ENCODE measurements at places on chromosomes 7 and 10. TPM values are rescaled to one million over a fixed set of nuclear protein-coding genes. Genes with fewer than 3 reads are reported as not detected.
A peak's percentile ranks its signal among the peaks of the same experiment; 100 is the strongest.

GRCh38 chr10:113241599-113242360, 291.7 kb downstream of the TCF7L2 start:
- H3K4me1 ChIP-seq = no peaks in the 10 kb centered on the region
- H3K4me3 ChIP-seq = no peak overlapping the region
- no peaks in the 10 kb centered on the region for H3K36me3 ChIP-seq

DNA sequence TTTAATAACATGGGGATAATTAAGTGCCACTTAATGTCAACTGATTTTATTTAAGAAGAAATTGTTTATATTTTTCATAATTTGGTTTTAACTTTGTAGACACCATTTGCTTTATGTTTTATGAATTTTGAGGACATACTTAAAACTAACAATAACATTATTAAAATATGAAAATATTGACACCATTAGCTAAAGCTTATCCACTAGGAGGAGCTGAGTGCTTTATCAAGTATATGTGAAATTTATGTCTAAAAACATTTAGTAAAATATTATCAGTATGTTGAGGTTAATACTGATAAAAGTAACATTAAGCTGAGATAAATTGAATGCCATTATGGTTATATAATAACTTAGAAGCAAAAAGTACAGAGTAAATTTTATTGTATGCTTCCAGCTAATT, 622.1 kb downstream of the ARL4A start:
- no peaks in the 10 kb centered on the region for H3K36me3 ChIP-seq
- no peak overlapping the region for H3K4me3 ChIP-seq
- H3K27ac ChIP-seq = no peak overlapping the region
- no peak for DNase-seq
- no peaks in the 10 kb centered on the region for H3K4me1 ChIP-seq

GRCh38 chr10:117900280-117900679, 146.5 kb downstream of the RAB11FIP2 start:
- no peak overlapping the region for H3K4me3 ChIP-seq
- no peaks in the 10 kb centered on the region for H3K36me3 ChIP-seq
- H3K27ac ChIP-seq = no peak overlapping the region
- no peaks in the 10 kb centered on the region for H3K4me1 ChIP-seq
- no peak for DNase-seq

GRCh38 chr7:31080763-31081162, 28.7 kb downstream of the ADCYAP1R1 start:
- no peak overlapping the region for H3K4me3 ChIP-seq
- H3K4me1 ChIP-seq = peaks cover 24% of the 10 kb centered on the region
- no peaks in the 10 kb centered on the region for H3K36me3 ChIP-seq
- no peak overlapping the region for H3K27ac ChIP-seq
- no peaks in the 10 kb centered on the region for H3K27me3 ChIP-seq

GRCh38 chr7:51316262-51316665, 345 bp downstream of the COBL start:
- H3K27me3 ChIP-seq = peaks cover 23% of the 10 kb centered on the region
- no peak overlapping the region for H3K4me3 ChIP-seq
- DNase-seq = no peak
- H3K27ac ChIP-seq = no peak overlapping the region
- no peaks in the 10 kb centered on the region for H3K36me3 ChIP-seq

GRCh38 chr10:12588091-12588860, 238.9 kb downstream of the CAMK1D start:
- H3K4me1 ChIP-seq = no peaks in the 10 kb centered on the region
- H3K27me3 ChIP-seq = no peaks in the 10 kb centered on the region
- H3K4me3 ChIP-seq = no peak overlapping the region
- DNase-seq = no peak
- no peak overlapping the region for H3K27ac ChIP-seq
- H3K36me3 ChIP-seq = no peaks in the 10 kb centered on the region

- H3K36me3 ChIP-seq = no peaks in the 10 kb centered on the region
- no peak overlapping the region for H3K27ac ChIP-seq
- H3K27me3 ChIP-seq = peaks cover 13% of the 10 kb centered on the region
- H3K4me3 ChIP-seq = no peak overlapping the region
- H3K4me1 ChIP-seq = no peaks in the 10 kb centered on the region
These were observed 41.2 kb downstream of the PAX2 start for GRCh38 chr10:100786591-100786990.

GRCh38 chr7:91347290-91347689, 83.1 kb downstream of the FZD1 start:
- H3K4me3 ChIP-seq = no peak overlapping the region
- peak; percentile 93 for DNase-seq
- H3K4me1 ChIP-seq = peaks cover 55% of the 10 kb centered on the region
- peak overlapping the region; percentile 73 for H3K27ac ChIP-seq

GRCh38 chr7:50921114-50921813, 138.6 kb upstream of the GRB10 start:
- H3K36me3 ChIP-seq = no peaks in the 10 kb centered on the region
- peaks cover 9% of the 10 kb centered on the region for H3K27me3 ChIP-seq
- no peak overlapping the region for H3K4me3 ChIP-seq
- no peak overlapping the region for H3K27ac ChIP-seq
- DNase-seq = no peak

DNA sequence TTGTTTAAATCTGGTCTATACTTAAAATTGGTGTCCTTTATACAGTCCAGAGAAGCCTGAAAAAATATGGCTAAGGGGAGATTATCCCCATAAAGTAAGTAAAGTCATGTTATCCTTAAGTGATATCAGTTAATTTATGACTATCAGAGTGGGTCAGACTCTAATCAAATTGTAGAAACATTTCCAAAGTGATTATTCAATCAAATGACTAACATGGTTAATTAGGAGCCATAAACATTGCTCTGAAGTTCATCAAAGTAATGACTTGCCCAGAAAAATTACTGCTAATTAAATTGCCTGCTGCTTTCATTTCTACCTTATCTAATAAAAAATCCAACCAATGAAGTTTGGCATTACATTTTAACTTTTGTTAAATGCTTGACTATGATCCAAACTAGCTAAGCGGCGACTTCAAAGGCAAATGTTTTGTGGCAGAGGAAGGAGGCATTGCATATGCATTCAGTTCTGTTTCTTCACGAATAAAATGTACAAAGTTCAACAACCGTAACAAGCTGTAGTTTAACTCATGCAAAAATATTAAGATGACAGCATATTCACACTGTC, 76.7 kb downstream of the ETV1 start:
- DNase-seq = no peak
- H3K27me3 ChIP-seq = no peaks in the 10 kb centered on the region
- H3K36me3 ChIP-seq = no peaks in the 10 kb centered on the region

DNA sequence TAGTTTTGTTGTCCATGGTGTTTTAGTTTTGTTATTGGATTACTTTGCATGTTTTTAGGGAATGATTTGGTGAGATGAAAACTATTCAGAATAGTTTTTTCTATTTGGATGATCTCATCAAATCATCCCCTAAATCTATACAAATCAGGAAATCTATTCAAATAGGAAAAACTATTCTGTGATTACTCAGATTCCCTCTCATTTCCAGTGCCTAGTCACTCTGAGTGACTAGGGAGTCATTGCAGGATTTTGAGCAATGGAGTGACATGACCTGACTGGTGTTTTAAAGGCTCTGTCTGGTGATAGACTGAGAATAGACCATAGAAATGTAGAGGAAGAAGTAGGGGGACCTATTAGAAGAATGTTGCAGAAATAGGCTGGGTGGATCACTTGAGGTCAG, 72.4 kb downstream of the TPST1 start:
- DNase-seq = peak; percentile 20
- H3K27ac ChIP-seq = no peak overlapping the region
- H3K4me3 ChIP-seq = no peak overlapping the region

GRCh38 chr10:36173364-36173763, 531.3 kb upstream of the FZD8 start:
- H3K27me3 ChIP-seq = no peaks in the 10 kb centered on the region
- DNase-seq = peak; percentile 95
- H3K36me3 ChIP-seq = no peaks in the 10 kb centered on the region
- peaks cover 38% of the 10 kb centered on the region for H3K4me1 ChIP-seq

DNA sequence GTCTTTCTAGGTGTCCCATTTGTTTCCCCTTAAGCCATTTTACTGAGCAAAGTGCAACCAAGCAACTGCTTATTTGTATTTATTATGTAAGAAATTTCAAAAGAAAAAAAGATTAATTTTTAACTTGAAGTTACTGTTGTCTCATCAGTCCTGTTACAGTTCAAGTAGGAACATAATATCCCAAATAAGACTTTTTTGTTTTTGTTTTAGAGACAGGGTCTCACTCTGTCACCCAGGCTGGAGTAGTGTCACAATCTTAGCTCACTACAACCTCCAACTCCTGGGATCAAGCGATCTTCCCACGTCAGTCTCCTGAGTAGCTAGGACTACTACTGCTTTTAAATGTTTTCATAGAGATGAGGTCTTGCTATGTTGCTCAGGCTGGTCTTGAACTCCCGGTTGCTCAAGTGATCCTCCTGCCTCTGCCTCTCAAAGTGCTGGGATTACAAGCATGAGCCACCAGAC, 101.9 kb downstream of the MICU1 start:
- no peak for DNase-seq
- H3K27ac ChIP-seq = no peak overlapping the region
- H3K36me3 ChIP-seq = no peaks in the 10 kb centered on the region
- H3K4me1 ChIP-seq = no peaks in the 10 kb centered on the region
- H3K27me3 ChIP-seq = no peaks in the 10 kb centered on the region

GRCh38 chr7:148204639-148205304, 385.8 kb upstream of the C7orf33 start:
- no peak overlapping the region for H3K27ac ChIP-seq
- no peak overlapping the region for H3K4me3 ChIP-seq
- H3K27me3 ChIP-seq = no peaks in the 10 kb centered on the region

- DNase-seq = peak; percentile 58
- peaks cover 2% of the 10 kb centered on the region for H3K36me3 ChIP-seq
- H3K27me3 ChIP-seq = no peaks in the 10 kb centered on the region
- no peak overlapping the region for H3K4me3 ChIP-seq
- no peak overlapping the region for H3K27ac ChIP-seq
These were observed 14.5 kb upstream of the CROT start for GRCh38 chr7:87330942-87331341.

DNA sequence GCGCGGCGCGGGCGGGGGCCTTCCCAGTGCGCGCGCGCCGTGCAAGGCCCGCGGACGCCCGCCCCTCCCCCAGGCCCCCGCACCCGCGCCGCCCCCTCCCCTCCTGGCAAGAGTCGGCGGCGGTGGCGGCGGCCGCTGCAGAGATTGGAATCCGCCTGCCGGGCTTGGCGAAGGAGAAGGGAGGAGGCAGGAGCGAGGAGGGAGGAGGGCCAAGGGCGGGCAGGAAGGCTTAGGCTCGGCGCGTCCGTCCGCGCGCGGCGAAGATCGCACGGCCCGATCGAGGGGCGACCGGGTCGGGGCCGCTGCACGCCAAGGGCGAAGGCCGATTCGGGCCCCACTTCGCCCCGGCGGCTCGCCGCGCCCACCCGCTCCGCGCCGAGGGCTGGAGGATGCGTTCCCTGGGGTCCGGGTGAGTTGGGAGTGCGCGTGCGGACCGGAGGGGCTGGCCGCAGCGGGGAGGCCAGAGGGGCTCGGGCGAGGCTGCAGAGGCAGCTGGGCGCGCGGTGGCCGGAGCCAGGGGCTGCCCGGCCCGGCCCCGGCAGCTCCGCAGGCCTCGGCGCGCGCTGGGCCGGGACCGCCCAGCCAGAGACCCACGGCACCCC, at the start of gene BMPR1A:
BMPR1A (plus strand) TSS at position 109 of the 602 bp plus-strand sequence. CDS start 119,400 bp downstream, outside the sequence.
- no peak for DNase-seq
- H3K27me3 ChIP-seq = peaks cover 71% of the 10 kb centered on the region
- H3K4me3 ChIP-seq = peak within 1 kb of the TSS; percentile 2
- no peak within 1 kb of the TSS for H3K27ac ChIP-seq
- H3K36me3 ChIP-seq = no peaks in the 10 kb centered on the region
- peaks cover 3% of the 10 kb centered on the region for H3K4me1 ChIP-seq

The SUFU gene
- total RNA-seq = 14.5 TPM

The LRRC18 gene
- not detected for total RNA-seq

The NIPSNAP2 gene
- total RNA-seq = 53.6 TPM

The CHCHD3 gene
- 65.3 TPM for total RNA-seq

The HTR5A gene
- total RNA-seq = not detected

The NKX2-3 gene
- not detected for total RNA-seq
